ENCODE measurements at places on chromosomes 1 and 21.

GRCh38 chr1:74570797-74571492 is 58.5 kb upstream of the LRRC53 start:
- DNase-seq = no peak

DNA sequence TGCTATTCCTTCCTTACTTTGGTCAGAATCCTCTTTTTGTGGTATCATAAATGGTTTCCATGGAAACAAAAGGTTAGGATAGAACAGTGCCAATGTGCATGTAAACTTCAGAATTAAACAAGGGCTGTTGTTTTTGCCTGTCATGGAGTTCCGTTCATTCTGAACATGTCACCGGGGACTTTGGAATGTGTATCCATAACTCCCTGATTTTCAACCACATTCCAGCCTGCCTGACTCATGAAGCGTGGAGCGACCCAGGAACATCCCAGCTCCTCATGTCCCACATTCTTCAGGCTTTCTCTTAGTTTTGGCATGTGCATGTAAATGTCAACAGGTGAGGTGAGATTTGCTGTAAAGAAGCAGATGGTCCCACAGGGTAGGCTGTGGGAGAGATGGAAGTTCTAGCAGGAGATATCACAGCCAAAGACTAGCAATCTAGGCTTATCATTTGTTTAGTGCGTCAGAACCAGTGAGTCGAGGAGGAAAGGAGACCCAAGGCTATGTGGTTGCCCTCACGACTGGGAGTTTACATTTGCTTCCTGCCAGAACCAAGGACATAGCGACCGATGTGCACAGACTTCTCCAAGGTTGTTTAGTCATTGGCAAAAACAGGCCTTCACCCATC is 23.0 kb upstream of the DNAJC11 start:
- peak; percentile 96 for DNase-seq

DNA sequence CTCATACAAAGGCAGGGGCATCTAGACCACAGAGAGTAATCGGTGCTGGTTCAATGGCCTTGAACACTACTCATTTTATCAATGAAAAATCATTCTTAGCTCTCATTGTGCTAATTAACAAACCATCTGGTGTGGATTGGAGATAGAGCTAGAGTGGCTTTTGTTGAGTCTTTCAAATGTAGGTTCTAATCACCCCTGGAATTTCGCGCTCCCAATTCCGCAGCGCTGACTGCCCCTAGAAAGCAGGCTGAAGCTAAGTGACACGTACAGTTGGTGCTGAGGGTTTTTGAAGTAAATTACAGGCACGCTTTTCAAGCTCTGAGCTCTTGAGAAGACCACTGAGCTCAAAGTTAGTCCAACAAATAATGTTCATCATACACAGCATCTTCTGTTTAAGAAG is 31.2 kb upstream of the CA6 start:
- no peak for DNase-seq

DNA sequence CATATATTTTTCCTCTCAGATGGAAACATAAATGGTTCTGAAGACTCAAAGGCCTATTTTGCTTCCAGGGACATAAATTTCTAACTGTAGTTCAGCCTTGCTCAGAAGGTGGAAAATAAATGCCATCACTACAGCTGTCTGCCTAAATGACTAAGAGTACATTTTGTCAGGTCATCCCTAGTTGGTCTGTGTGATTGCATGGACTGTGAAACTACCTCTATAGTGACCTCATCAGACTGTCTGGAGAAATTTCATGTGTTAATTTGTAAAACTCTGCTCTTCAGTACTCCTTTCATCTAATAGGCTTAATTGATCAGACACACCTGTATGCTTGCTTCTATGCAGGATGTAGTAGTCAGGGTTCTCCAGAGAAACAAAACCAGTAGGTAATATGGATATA is 886.9 kb downstream of the AMY1C start:
- DNase-seq = no peak

DNA sequence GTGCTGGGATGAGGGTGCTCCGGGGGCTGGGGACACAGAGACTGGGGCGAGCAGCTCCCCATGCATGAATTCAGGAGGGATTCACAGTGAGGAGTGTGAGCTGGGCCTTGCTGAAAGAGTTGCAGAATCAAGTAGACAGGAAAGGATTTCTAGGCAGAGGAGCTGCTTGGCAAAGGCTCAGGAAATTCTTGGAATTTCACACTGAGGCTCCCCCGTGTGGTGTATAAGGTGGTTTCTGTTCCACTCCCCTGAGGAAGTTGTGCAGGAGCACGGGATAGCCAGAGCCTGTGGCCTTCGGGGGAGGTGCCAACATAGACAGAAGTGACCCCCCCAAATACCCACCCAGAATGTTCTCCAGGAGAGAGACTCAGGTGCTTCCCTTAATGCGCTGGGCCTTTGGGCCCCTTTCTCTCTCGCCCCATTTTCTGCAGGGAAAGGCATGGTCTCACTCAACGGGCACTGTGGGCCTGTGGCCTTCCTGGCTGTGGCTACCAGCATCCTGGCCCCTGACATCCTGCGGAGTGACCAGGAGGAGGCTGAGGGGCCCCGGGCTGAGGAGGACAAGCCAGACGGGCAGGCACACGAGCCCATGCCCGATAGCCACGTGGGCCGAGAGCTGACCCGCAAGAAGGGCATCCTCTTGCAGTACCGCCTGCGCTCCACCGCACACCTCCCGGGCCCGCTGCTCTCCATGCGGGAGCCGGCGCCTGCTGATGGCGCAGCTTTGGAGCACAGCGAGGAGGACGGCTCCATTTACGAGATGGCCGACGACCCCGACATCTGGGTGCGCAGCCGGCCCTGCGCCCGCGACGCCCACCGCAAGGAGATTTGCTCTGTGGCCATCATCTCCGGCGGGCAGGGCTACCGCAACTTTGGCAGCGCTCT is 58.5 kb upstream of the ACTL8 start:
- peak; percentile 62 for DNase-seq

DNA sequence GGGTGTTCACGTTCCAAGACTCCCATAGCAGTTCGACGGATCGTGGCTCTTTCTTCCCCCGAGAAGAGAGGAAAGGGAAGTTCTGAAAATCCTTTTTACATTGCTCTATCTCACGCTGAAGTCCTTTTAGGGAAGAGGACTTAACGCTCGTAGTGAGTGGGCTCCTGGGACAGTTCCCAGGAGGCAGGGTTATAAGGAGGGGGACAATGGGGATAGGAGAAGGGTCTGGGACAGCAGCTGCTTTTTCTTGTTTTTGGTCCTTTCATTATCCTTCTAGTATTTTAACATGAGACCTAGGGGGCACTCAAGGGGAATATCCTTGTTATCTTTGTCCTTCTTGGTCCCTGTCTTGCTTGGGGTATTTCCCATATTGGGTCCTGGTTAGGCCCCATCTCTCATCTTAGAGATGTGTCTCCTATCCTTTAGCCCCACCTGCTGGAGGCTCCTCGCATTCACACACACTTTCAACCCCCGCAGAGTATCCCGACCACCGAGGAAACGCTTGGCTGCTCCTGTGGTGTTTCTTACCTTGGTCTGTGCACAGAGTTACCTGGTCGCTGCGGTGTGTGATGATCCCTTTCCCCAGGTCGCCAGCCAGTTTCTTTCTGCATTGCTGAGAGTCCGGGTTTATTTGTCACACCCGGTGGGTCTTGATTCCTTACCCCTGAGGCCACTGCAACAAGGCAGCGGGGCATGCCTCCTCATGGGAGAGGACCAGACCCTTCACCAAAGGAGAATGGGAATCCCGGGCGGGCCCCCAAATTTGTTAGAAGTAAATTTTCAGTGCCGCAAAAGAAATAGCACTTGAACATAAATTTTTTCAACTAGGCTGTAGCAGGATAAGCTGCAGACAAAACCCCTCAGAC is 29.7 kb downstream of the SCCPDH start:
- peak; percentile 69 for DNase-seq

DNA sequence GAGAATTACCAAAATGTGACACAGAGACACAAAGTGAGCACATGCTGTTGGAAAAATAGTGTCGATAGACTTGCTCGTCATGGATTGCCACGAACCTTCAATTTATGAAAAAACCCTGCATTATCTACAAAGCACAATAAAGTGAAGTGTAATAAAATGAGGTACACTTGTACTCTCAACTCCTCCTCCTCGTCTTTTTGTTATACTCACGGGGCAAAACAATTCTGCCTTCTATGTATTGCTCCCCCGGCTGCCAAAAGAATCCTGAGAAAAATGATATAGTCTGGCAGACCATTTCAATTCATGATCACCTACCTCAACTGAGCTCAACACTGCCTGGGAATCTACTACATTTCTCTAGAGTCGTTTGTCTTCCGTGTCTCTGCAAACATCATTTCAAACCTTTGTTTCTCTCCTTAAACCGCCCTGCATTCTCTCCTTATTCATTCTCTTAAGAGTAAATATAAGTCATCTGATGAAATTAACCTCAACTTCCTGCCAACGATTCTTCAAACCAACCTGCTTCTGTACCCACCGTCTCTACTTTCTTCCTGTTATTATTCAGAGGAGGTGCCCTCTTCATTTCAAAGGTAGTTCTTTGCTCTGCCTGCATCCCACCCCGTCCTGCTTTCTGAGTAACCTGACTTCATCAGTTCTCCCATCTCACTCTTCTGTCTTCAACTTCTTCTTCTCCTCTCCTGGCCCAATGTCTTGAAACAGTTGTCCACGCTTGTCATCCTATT is 12.9 kb upstream of the IL19 start:
- no peak for DNase-seq

DNA sequence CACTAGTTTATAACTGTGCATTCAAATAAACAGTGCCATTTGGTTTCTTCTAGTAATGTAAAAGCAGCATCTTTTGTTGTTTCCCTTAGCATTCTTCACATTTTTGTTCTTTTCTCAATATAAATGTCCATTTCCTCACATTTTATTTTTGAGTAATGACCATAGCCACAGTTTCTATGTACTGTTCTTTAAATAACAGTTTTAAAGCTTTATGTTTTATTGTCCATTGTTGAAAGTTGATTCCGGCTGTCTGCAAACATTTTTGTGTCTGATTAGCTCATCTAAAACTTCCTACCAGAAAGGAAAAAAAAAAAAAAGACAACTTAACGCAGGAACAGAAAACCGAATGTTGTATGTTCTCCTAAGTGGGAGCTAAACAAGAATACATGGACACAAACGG is 139.7 kb downstream of the MAGI3 start:
- DNase-seq = peak; percentile 36

- no peak for DNase-seq
These were observed 19.7 kb downstream of the TP53BP2 start for GRCh38 chr1:223825767-223826748.

GRCh38 chr1:199242601-199243000 is 603.8 kb downstream of the PTPRC start:
- no peak for DNase-seq

- no peak for DNase-seq
These were observed 48.0 kb upstream of the ACOT11 start for GRCh38 chr1:54500107-54500431.

DNA sequence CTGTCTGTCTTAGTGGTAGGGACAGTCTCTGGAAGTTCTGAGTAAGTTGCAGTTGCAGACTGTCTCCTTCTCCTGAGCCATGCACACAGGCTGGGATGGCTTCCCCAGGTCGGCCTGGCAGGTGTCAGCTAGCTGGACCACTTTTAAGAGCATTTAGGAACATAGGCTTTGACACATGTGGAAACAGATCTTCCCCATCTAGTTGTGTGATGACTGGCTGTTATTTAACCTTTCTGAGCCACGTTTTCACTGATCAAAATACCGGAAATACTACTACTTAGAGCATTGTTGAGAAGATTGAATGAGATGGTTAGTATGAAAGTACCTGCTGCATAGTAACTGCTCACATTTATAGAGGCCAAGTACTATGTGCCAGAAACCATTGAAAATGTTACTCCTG is 6.2 kb upstream of the MAPKAPK2 start:
- no peak for DNase-seq

DNA sequence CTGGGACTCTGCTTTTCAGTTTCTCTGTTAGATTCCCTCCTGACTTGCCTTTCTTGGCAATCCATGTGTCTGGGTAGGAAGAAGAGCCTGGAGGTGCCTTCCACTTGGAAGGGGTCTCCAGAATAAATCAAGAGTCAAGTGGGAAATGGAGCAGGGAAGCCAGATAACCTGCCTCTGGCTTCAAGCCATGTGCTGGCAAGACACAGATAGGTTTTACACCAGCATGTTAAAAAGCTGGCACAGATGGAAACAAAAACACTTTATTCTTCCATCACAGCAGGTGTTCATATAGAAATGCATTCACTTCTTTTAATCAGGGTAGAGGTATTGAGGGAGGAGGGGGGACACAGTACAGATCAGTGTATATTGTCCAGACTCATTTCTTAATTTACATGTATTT is 356.9 kb upstream of the RUNX1 start:
- no peak for DNase-seq

DNA sequence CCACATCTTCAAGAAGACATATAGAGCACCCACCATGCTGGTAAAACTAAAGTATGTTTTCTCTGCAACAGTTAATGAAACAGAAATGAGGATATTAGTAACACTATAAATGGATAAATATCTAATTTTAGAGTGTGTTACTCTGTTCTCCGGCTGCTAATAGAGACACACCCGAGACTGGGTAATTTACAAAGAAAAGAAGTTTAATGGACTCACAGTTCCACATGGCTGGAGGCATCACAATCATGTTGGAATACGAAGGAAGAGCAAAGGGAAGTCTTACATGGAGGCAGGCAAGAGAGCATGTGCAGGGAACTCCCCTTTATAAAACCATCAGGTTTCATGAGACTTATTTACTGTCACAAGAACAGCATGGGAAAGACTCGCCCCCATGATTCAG is 287.2 kb downstream of the SRGAP2C start:
- no peak for DNase-seq

DNA sequence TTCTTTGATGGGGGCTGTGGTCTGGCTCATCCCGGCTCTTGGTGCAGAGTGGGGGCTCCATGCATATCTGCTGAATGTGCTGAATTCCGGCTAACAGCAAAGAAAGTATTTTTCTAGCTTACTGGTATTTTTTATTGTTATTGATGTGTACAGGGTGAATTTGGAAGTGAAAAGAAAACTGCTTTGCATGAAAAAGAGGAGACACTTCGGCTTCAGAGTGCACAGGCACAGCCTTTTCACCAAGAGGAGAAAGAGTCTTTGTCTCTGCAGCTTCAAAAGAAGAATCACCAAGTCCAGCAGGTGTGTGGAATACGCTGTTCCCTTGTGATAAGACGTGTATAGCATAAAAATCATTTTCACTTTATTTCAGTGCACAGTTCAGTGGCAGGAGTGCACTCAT is 57.6 kb downstream of the PCNT start:
- DNase-seq = no peak

GRCh38 chr1:161866241-161866640 is 100.1 kb downstream of the ATF6 start:
- DNase-seq = no peak

DNA sequence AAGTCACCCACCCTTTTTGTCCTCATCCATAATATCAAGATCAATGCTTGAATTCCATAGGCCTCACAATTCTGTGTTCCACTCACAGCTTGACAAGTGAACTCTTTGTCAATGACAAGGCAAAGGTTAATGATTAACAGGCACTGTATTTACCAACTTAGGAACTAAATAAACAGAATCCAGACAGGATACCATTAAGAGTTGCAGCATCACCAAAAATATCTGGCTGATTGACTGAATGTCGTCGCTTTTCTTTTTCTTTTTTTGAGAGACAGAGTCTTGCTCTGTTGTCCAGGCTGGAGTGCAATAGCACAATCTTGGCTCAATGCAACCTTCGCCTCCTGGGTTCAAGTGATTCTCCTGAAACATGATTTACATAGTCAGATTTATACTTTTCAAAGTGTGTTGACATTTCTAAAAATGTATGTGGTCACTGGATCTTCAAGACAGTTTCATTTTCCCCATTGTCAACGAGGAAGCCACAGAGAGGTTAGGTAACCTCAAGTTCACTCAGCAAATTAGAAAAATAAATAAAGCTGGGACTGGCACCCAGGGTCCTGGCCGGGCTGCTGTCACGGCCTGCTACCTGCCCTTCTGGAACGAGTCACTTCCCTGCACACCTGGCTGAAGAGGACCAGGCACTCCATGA is 81.0 kb downstream of the PDE9A start:
- DNase-seq = no peak

GRCh38 chr1:159952932-159953331 is 1.1 kb downstream of the SLAMF9 start:
- no peak for DNase-seq
